ENCODE measurements at places on chromosomes 6 and 20.

GRCh38 chr6:90907931-90908655 lies 321.2 kb upstream of the MAP3K7 start:
- DNase-seq: no peak

GRCh38 chr6:160227038-160227768 lies 31.4 kb downstream of the SLC22A2 start:
- no peak for DNase-seq

- DNase-seq: no peak
Observed at GRCh38 chr6:6665555-6666243, 77.2 kb downstream of the LY86 start.

GRCh38 chr6:20640181-20640580 lies 105.9 kb downstream of the CDKAL1 start:
- DNase-seq: no peak

GRCh38 chr6:132733283-132733682 lies 19.4 kb upstream of the VNN1 start:
- DNase-seq: no peak

DNA sequence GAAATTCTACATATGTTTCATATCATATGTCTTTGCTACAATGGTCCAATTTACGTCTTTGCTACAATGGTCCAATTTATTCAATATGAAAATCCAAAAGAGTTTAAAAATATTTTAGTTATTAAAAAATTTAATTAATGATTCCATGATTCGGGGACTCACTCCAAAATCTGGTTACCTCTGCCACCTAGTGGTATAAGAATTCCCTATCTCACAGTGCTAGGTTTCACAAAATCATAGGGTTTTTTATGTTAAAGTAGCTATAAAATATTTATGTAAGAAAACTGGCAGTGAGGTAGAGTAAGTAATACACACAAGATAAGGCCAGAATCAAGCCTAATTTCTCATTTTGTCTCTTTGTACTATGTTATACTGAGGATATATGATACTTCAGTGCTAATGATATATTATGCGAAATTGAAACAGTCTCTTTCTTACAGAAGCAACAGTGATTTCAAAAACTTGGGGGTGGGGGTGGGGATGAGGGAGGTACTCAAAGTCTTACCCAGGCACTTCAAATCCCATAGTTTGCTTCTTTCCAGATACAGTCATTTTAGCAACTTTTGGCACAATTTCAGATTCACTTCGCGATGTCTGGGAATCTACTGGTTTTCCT lies 52.3 kb downstream of the HBS1L start:
- no peak for DNase-seq

GRCh38 chr6:24838994-24839393 lies 40.3 kb upstream of the ARMH2 start:
- DNase-seq: no peak

- no peak for DNase-seq
Observed at GRCh38 chr6:78062993-78063392, 410.2 kb downstream of the MEI4 start.

DNA sequence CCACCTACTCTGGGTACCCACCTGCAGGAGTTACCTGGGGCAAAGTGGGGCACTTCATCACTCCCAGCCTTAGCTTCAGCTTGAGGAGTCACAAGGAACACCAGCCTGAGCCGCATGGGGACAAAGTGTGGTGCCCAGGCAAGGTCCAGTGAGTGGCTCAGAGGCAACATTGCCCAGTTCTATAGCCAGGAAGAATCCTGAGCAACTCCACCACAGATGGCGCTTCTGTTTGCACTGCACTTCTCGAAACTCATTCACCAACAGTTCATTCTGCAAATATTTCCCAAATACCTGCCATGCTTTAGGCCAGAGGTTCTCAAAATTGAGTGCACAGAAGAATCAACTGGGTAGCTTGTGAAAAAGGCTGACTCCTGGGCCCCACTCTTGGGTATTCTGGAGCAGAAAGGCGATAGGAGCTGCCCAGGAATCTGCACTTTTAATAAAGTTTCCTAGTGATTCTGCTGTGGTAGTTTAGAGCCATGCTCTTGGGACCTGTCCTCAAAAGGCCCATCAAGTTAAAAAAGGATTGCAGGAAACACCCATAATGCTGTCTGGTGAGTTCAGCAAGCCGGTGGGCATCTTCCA lies 83.1 kb downstream of the VEGFA start:
- no peak for DNase-seq

GRCh38 chr6:106188104-106188794 lies 102.1 kb downstream of the PRDM1 start:
- no peak for DNase-seq

- no peak for DNase-seq
Observed at GRCh38 chr6:5745081-5745480, 261.6 kb downstream of the NRN1 start.

GRCh38 chr6:121616406-121616805 lies 181.0 kb downstream of the GJA1 start:
- DNase-seq: no peak

GRCh38 chr20:32975698-32976674 lies 28.2 kb downstream of the SUN5 start:
- DNase-seq: no peak

GRCh38 chr6:70080443-70081070 lies 214.2 kb downstream of the COL19A1 start:
- no peak for DNase-seq

- no peak for DNase-seq
Observed at GRCh38 chr6:163626073-163626867, 211.8 kb downstream of the QKI start.

Data from Panc1 (cell line).